ENCODE measurements at places on chromosomes 2 and 18.
A peak's percentile ranks its signal among the peaks of the same experiment; 100 is the strongest.

GRCh38 chr18:57951117-57951796, 92.8 kb upstream of the NEDD4L start:
- no peak for DNase-seq

DNA sequence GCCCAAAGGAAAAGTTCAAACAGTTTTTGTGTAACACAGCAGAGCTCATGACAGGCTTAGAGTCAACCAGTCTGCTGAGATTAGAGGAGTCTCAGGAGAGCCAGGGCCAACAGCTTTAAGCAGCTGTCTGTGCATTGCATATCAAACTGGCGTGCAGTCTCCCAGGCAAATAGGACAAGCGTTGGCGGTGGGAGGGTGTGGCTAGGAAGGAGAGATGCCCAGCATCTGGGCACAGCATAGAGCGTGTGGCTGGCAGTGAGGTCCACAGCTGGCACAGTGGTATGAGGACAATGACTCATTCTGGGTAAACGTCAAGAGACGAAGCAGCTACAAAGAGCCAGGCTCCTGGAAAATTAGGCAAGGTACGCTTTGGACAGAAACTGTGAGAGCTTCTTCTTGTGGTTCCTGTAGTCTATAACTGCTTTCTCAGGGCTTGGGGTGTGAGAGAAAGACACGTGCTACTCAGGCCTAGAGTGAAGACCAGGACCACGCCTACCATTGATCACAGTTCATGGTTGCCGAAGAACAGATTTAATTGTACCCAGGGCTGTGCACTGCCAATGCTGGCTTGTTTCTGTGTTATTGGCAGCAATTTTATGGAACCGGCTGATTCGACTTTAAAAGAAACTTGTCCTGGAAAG, 14.8 kb downstream of the ZAP70 start:
- DNase-seq = no peak

- no peak for DNase-seq
Measured at GRCh38 chr2:23635442-23636340, 250.7 kb downstream of the KLHL29 start.

- DNase-seq = no peak
Measured at GRCh38 chr2:150379166-150379565, 108.3 kb downstream of the RND3 start.

GRCh38 chr2:127525691-127526131, 578 bp downstream of the IWS1 start:
- DNase-seq = no peak

DNA sequence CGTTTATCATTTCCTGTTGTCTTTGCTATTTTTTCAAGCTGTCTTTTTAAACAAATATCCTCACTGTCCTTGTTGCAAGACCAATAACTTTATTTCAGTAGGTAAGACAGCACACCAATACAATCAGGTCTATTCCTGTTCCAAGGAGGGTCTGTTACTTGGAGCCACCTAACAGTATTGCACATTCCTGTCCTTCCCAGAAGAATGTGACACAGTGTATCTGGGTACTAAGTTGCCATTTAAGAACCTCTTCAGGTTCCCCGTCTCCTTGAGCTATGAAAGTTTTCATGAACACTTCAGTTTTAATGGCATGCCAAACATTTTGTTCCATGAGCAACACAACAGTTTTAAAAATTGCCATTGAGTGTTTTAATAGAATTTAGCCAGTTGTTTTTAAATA, 138.9 kb upstream of the CAVIN2 start:
- no peak for DNase-seq

DNA sequence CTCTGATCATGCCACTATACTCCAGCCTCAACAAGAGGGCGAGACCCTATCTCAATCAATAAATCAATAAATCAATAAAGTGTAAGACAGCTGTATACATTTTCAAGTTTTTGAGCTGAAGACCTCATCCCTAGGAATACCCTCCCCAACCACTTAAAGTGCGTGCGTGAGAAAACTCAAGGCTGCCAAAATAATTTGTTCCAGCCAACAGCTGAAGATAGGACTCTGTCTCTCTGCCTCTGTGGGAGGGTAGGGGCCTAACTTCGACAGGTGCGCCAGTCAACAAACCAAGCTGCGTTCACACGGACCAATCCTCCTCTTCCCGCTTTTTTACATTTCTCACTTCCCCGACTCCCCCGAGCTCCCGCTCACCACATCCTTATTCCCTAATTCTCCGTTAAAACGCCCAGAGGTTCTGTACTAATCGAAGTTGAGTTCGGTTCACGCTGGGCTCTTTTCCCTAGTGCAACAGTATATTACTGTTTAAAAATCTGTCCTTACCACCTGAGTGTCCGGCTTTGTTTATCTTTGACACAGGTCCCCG, 618 bp downstream of the POLR2D start:
- DNase-seq = no peak

DNA sequence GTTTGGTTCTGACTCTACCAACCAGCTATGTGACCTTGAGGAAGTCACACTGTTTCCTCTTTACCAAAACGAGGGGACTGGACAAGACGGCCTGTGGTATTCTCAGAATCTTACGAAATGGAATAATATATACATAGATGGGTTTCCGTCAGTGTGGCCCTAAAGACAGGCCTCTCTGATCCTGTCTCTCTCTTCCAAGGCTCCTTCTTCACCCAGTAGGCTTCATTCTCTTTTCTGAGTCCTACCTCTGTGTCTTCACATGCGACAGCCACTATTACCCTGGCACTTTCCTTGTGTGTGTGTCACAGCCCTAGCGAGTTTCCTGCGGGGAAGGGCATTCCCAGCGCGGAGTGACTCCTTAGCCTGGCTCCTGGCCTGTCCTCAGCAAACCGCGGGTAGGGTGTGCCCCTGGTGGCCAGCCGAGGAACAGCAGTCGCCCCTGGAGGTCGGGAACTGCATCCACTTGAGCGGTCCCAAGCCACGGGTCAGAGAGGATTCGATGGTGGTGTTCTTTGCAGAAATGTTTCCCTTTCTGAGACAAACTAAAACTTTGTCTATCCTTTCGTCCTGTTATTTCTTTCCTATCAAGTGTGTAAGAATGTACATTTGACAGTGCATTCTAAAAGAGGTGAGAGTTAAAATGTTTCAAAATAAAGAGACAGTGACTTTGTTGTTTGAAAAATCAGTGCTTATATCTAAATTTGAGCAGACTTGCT, 63.3 kb downstream of the RAB31 start:
- peak; percentile 89 for DNase-seq

- DNase-seq = no peak
Measured at GRCh38 chr18:9561759-9562158, 52.6 kb downstream of the PPP4R1 start.

DNA sequence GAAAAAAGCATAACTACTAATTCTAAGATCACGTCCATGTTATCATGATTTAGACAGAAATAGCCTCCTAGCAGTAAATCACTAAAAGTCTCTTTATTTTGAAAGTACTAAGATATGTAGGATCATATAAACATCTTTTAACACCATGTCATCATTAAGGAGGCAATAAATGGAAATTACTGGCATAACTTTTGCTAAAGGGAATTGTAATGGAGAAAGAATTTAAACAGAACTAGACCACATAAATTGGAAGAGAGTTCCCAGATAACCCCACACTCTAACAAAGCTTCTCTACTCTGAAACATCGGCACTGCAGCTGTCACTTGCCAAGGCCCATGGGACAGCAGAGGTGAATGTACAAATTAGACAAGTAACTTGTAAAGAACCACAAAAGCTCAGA, 29.5 kb downstream of the STK39 start:
- DNase-seq = no peak

GRCh38 chr2:46937471-46937901, 21.9 kb upstream of the MCFD2 start:
- no peak for DNase-seq

DNA sequence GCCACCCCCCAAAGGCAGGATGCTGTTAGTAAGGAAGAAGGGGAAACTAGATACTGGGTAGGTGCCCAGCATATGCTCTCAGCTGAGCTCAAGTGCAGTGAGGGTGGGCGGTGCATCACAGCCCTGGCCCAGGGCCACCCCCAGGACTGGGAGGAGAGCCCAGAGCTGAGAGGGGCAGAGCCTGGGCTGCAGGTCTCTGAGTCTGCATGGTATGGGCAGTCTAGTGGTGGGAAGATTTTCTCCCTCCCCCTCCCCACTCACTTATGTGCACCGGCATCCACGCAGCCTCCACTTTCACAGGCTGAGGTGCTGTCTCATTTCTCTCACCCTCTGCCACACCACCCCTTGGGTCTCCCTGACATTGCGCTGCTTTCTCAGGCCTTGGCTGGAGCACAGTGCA, 48.5 kb upstream of the CAB39 start:
- DNase-seq = no peak

GRCh38 chr2:240423788-240424191, 11.7 kb upstream of the GPC1 start:
- DNase-seq = no peak

GRCh38 chr2:4556135-4556896, 852.9 kb downstream of the DCDC2C start:
- DNase-seq = no peak

DNA sequence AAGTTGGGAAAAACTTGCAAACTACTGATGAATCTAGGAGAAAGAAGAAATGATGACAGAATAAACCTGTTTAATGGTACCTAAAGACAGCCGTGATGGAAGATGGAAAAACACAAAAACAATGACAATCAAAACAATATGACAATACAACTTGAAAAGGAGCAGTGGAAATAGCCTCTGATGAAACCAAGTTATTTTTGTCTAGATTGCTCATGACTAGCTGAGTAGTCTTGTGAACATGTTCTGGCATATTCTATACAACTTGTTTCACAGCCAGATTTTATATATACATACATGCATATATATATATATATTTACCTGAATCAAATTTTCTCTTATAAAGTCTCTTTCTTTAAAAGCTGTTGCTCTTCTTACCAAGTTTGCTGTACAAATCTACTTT, 439.1 kb downstream of the TGIF1 start:
- DNase-seq = no peak

GRCh38 chr2:64979744-64980143, 9.5 kb upstream of the SLC1A4 start:
- DNase-seq = no peak

DNA sequence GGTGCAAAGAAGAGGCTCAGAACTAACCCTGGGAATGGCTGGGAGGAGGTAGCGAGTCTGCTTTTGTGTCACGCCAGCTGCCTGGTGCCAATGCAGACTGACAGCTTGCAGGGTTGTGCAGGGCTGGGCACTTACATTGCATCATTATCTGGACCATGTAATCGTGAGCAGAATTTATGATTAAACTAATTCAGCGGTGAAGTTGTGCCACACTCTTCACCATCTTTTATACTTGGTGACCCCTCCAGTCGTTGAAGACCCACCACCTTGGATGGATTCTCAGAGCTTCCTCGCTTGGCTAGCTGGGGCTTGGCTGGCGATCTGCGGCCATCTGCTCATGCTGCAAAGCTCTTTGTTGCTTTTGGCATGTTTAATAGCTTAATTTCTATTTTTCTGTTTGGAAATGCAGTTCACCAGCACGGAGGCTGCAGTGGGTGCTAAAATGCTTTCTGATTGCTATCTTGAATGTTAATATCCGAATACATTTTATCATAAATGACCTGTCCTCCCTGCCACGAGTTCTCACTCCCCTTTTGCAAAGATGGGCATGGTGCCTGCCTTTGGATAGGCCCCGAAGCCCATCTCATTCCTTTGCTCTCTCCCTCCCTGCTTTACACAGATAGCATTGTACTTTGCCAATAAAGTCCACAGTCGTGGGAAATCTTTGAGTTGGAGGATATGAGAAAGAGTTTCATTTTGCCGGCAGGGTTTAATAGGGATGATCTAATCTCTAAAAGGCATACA, 188.2 kb downstream of the PRKCE start:
- DNase-seq = no peak

- no peak for DNase-seq
Measured at GRCh38 chr18:62026586-62026985, 133.8 kb upstream of the RNF152 start.

DNA sequence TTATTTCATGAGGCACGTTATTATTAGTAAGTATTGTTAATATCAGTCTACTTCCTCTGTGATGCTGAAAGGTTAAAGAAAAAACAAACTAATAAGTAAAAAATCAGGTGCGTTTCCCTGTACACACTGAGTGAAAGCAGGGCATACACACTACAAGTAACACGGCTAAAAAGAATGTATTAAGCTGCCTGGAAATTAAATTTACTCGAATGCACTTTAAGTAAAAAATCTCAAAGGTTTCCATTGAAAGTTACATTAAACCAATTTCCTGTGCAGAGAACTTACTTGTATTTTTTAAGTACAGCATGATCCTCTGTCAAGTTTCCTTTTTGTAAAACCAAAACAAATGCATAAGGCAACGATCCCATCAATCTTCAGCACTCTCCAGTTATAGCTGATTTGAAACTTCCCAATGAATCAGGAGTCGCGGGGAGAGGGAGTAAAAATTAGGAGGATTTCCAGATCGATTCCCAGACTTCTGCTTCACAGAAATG, 633 bp downstream of the BCL2 start:
- no peak for DNase-seq
